Heart left ventricle (tissue), 16 donors: ENCODE measurements at places on chromosomes 12 and 14. TPM values are rescaled to one million over a fixed set of nuclear protein-coding genes. Genes with fewer than 3 reads are reported as not detected.

- no peak overlapping the region for H3K4me3 ChIP-seq
- no peaks in the 10 kb centered on the region for H3K36me3 ChIP-seq
These were observed 4.9 kb upstream of the NECAP1 start for GRCh38 chr12:8077207-8077606.

DNA sequence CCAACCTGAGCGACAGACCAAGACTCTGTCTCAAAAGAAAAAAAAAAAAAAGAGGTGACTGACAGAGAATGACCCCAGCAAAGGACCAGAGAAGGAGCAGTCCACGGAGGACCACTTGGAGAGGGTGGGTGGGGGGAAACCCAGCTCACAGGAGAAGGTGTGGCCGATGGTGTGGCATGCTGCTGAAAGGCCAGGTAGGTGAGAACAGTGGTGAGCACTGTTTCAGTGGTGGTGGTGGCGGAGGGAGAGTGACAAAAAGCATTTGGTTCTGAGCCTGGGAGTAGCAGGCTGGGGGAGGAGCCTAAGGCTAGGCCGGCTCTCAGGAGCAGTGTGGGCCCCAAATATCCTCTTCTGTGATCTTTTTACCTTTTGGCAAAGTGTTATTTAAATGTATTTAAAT lies 63.8 kb downstream of the IRF2BPL start:
- no peak for DNase-seq
- no peak overlapping the region for H3K4me3 ChIP-seq
- H3K4me1 ChIP-seq = peaks cover 18% of the 10 kb centered on the region
- H3K27ac ChIP-seq = no peak overlapping the region

DNA sequence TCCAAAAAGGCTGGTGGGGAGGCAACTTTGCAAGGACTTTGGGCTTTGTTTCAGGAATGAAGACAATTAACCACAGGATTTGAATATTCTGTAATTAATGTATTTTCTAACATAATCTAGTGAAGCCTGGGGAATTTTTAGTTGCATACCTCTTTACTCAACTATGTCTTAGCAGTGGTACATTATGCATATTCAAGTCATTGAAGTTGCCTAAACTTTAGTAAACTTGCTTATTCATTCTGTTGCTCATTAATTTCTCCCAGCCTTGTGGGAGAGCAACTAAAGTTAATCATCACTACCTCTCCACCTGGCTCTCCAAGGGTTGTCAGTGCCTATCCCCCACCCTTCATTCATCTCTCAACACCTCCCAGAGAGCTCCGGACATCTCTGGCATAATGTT lies 54.2 kb downstream of the IFNG-AS1 start:
- no peak for DNase-seq
- no peaks in the 10 kb centered on the region for H3K27me3 ChIP-seq
- no peak overlapping the region for H3K27ac ChIP-seq
- no peaks in the 10 kb centered on the region for H3K36me3 ChIP-seq

GRCh38 chr14:102907303-102907844 lies 15.1 kb upstream of the AMN start:
- no peak for DNase-seq
- H3K27me3 ChIP-seq = no peaks in the 10 kb centered on the region
- no peaks in the 10 kb centered on the region for H3K36me3 ChIP-seq
- no peaks in the 10 kb centered on the region for H3K4me1 ChIP-seq
- H3K27ac ChIP-seq = no peak overlapping the region

GRCh38 chr14:71437870-71438269 lies 494.4 kb upstream of the RGS6 start:
- no peaks in the 10 kb centered on the region for H3K27me3 ChIP-seq
- no peaks in the 10 kb centered on the region for H3K4me1 ChIP-seq
- H3K4me3 ChIP-seq = no peak overlapping the region
- H3K36me3 ChIP-seq = no peaks in the 10 kb centered on the region
- no peak for DNase-seq

DNA sequence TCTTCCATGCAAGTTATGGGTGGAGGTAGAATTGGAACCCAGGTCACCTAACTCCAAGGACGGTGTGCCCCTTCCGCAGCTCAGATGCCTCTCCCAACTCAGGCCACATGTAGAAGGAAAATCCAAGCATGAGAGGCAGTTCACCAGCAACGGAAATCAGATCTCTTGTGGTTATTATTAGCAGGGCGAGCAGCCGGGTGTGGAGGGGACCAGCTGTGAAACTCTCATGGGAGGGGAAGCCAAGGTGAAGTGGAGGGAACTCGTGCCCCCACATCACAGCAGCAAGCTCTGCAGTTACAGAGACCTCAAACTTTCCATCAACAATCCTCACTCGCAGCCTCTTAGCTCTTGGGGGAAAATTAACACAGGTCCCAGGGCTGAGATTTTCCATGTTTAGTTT lies 79.7 kb downstream of the KSR2 start:
- DNase-seq = no peak
- H3K27me3 ChIP-seq = no peaks in the 10 kb centered on the region
- no peak overlapping the region for H3K27ac ChIP-seq
- H3K36me3 ChIP-seq = no peaks in the 10 kb centered on the region
- H3K4me3 ChIP-seq = no peak overlapping the region

DNA sequence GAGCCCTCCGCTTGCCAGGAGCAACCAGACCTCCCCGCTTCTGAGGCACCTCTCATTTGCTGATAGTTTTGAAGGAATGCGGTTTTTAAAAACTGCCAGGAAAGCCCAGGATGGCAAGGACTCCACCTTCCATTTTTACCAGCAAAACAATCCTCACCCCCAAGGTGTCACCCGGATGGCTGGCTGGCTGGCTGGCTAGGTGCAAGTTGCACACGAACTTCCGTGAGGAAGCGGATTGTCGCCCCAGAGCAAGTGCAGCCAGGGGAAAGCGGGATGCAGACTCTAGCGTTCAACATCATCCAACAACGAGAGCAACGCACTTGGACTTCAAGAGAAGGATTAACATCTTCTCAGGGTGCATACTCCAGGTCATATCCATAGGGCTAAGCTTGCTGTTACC lies 125.4 kb downstream of the RIMBP2 start:
- DNase-seq = no peak
- H3K4me3 ChIP-seq = no peak overlapping the region
- H3K27me3 ChIP-seq = peaks cover 26% of the 10 kb centered on the region

TXNDC16 gene
- 3.9 TPM for total RNA-seq

- no peak overlapping the region for H3K4me3 ChIP-seq
- DNase-seq = peak; percentile 5
These were observed 34.2 kb upstream of the C14orf180 start for GRCh38 chr14:104545151-104545941.

CFAP54 gene
- 0.07 TPM for total RNA-seq

- H3K4me3 ChIP-seq = no peak overlapping the region
- H3K27ac ChIP-seq = no peak overlapping the region
- peak; percentile 37 for DNase-seq
- no peaks in the 10 kb centered on the region for H3K36me3 ChIP-seq
- peaks cover 44% of the 10 kb centered on the region for H3K4me1 ChIP-seq
These were observed 65.8 kb downstream of the ITPK1 start for GRCh38 chr14:93049867-93050331.
